ENCODE measurements at places on chromosomes 7 and 10.

GRCh38 chr7:95427914-95428516 is 6.8 kb downstream of the PON2 start:
- DNase-seq, result no peak

GRCh38 chr7:35848725-35849124 is 47.9 kb downstream of the SEPTIN7 start:
- no peak for DNase-seq

DNA sequence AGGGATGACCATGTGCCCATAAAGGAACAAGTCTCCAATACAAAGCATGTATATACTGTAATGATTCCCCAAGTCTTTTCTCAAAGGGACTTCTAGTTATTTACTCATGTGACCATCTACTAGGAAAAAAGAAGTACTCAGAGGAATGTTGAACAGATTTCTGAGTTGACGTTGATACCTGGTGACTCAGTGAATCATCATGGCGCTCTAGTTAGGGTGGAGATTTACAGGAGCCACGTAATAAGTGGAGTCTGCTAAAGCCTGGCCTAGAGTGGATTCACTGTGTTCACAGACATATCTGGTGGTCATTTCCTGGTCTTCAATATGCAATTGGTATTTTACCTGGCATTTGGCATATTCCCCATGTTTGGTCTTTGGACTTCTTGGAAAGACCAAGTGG is 302.2 kb upstream of the CACNA2D1 start:
- no peak for DNase-seq

DNA sequence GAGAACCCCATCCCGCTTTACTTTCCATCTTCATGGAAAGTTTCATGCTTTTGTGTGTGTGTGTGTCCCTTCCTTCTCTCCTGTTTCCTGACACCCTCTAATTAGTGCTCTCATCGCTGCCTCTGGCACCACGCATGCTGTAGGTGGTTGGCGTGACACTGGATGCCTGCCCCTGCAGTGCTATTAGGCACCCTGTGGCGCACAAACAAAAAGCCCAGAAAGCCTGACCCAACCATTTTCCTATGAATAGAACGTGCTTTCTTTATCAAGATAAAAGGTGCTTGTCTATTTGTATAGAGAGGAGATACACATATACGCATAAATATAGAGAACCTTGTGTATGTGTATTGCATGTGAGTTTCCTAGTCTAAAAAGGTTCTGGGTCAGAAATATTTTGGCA is 120.8 kb upstream of the CDCA7L start:
- no peak for DNase-seq

DNA sequence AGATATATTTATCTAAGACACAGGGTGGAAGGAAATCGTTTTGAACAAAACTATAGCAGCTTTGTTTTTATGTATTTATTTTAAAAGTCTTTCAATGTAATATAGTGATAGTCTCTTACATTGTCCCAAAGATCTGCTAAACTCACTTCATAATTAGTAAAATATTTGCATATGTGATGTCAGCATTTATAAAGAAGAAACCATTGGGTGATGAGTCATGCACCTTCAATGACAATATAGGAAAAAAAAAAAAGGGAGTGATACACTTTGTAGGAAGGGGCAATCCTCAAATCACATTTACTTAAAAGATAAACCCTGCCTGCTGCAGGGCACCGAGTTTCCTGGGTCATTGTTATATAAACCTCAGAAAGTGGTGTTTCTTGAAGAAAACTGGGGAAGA is 112.4 kb upstream of the SEMA3C start:
- no peak for DNase-seq

DNA sequence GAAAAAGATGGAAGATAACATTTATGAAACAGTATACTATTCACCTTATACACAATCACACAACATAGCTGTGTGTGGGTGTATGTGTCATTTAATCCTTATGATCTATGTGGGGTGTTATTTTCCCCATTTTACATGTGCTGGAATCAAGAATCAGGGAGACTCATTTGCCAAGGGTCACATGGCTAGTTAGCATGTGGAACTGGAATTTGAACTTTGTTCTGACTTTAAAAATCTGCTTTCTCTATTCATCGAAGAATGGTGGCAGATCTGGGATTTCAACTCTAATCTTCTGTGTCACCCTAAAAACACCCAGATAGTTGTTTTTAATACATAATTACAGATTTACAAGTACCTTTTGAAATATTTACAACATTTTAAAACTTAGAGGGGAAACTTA is 65.2 kb downstream of the ADAM22 start:
- no peak for DNase-seq

DNA sequence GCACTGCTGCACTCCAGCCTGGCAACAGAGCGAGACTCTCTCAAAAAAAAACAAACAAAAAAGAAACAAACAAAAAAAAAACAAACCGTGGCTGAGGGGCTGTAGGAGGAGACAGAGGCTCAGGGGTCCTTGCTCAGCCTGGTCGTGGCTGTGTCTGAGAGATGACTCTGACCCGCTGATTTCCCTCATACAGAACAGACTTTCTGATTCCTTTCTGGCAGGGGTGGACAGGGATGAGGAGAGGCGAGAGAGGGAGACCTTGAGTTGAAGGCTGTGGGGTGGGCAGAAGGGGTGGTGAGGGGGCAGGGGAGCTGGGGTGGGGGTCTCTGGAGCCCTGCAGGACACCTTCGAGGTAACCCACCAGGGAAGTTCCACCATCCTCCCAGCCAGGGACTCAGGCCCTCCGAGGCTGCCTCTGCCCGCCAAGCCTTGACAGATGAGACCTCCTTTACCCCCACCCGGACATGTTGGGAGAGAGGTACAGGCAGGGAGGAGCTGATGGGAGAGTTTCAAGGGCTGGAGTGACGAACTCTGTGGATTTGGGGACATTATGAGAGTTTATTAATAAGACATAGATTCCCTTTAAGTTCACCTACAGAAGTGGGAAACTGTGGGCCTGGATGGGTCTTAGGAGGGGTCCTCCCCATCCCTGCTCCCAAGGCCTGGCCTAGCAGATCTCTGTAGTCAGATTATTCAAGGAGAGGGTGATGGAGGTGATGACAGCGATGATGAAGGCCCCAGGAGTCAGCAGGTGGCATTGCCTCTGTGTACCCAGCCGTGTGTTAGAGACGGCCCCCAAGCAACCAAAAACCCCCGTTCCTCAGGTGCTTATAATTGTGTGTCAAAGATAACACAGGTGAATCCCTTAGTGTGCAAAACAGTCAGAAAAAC is 2.0 kb downstream of the MUC12 start:
- no peak for DNase-seq

DNA sequence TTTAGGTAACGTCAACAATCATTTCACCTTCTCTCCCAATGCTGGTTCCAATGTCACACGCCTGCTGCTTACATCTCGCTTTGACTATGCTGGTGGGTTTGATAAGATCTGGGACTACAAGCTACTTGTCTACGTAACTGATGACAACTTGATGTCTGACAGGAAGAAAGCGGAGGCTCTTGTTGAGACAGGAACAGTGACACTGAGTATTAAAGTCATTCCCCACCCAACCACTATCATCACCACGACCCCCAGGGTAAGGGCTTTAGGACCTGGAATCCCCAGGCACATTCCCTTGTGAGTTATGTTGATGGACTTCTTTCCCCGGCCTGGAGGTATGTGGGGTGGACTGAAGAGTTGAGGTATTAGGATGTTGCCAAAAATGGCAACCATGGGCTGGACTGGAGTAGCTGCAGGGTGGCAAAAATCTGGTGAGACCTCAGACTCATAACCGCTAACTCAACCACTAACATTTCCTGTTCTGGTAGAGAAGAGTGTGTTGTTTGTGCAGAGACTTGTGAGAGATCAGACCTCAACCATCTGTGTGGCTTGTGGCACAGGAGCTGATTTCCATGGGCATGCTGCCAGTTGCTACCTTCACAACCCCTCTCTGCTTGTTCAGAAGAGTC is 59.2 kb downstream of the CDHR3 start:
- DNase-seq, result no peak

DNA sequence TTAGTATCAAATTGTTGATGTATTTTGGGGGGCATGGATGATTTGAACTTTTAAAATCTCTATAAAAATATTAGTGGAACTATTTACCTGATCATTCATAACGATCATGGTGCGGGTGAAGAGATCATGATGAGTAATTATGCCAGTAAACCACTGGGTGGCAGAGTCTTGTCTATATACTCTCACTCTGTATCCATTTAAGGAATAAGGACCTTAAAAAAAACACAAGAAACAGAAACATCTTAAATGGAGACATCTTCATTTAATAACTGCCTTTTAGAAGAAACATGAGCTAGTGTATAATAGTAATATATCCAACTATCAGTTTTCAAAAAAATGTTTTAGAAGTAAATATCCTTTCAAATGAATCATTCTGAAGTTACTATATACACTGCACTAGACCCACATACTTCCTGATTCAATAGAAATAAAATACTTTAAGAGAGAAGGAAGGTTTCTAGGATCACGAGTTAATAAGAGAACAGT is 84.0 kb downstream of the NRBF2 start:
- DNase-seq, result peak; percentile 55

DNA sequence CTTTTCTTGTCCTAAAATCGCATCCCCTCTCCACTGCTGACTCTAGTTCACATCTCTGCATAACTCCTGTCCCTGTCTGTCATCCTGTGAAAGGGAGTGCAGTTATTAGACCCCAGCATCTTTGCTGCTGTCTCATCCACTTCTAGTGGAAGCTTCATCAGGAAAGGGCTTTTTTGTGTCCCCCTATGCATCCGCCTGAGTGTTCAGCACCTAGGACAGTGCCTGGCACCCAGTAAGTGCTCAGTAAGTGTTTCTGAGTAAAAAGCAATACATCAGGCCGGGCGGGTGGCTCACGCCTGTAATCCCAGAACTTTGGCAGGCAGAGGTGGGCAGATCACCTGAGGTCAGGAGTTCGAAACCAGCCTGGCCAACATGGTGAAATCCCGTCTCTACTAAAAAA is 211.8 kb upstream of the FOXK1 start:
- DNase-seq, result no peak

DNA sequence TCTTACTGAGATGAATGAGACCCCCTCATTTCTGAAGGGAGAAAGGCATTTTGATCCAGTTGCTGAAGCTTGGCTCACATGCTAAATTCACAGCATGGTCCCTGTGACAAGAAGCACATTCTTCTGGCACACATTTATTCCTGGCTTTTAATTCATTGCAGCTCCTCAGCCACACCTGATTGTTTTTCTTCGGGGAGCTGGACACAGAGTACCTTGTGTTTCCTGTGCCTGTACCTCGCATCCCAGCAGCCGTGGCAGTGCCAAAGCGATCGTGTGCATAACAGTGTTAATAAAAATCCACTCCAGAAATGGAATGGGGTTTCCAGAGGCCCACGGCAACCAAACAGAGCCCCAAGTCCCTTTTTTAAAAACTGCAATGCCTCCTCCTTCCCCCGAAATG is 615.3 kb upstream of the MGMT start:
- no peak for DNase-seq

DNA sequence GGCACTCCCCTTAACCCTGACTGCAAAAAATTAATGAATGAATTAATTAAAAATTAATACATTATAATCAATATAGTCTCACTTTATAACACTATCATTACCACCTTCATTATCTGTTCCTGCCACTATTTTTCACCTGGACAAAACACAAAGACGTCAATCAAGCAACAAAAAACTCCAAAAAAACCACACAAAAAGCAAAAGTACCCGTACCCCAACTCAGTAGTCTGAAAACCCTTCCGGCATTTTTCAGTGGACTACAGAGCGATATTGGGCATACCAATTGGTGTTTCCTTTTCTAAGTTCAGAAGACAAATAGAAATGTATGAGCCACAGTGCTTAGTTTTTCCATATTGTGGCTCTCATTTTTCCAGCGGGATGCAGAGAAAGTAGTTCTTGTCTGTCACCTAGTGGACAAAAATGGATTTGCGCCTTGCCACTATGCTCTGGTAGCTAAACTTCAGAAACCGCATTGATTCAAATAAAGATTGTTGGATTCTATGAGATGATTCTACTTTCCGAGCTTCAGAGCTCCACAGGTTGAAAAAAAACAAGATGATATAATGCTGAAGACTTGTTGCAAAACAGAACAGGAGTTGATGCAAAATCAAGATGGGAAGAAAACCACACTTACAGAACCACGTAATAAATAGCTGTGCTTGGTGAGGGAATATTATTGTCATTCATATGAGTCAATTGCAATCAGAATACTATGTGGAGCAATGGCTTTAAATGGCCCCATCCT is 50.6 kb upstream of the ITGB1 start:
- DNase-seq, result peak; percentile 54

DNA sequence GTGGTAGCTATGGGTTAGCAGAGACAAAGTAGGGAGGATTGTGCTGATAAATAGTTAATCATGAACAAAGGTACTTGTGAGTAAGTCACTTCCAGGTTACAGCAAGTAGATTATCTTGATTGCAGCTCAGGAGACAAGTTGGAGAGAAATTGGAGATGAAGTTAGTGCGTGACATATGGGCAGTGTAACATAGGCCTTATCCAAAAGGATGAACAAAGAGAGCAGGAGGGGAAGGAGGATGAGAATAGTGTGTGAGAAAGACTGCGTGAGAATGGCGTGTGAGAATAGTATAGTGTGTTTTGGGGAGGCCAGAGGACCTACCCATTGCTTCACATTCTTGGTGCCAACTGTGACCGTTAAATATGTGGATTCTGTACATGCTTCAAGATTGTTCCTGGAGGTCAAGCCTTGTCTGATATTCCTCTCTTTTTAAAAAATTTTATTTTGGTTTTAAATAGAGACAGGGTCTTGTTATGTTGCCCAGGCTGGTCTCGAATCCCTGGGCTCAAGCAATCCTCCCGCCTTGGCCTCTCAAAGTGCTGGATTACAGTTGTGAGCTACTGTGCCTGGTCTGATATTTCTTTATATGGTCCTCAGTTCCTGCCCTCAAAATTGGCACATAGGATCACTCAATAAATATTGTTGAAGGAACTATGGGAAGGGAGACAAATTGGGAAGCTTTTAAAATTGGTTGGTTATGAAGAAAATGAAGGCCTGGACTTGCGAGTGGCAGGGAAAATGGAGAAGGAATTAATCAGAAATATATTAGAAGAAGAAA is 3.2 kb downstream of the VCL start:
- no peak for DNase-seq

DNA sequence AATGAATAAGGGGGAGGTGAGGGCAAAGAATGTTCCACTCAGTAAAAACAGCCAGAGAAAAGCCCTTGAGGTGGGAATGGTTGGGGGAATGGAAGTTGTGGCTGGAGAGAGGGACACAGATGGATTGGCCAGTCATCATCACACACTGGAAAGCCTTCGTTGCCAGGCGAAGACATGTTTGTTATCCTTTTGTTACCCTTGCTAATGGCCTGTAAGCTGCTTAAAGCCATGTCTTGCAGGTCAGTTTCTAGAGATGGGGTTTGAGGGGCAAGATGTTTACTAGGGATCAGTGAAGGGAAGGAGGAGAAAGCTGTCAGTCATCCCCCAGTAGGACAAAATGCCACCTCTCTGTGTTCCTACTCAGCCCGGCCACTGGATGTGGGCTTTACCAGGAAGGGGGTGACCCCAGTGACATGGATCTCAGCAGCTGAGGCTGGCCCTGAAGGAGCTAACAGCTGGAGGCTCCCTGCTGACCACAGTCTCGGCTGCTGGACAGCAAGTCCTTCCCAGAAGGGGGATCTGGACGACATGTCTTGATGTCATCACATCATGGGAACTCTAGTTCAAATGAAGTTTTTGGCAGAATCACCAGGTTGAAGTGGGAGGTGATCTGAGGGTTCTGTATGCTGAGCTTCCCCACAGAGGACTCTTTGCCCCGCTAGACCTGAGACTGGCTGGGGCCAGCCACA is 66.2 kb downstream of the TBXAS1 start:
- no peak for DNase-seq

All from AML-193 (cell line).